ENCODE measurements at places on chromosomes 4 and X.

DNA sequence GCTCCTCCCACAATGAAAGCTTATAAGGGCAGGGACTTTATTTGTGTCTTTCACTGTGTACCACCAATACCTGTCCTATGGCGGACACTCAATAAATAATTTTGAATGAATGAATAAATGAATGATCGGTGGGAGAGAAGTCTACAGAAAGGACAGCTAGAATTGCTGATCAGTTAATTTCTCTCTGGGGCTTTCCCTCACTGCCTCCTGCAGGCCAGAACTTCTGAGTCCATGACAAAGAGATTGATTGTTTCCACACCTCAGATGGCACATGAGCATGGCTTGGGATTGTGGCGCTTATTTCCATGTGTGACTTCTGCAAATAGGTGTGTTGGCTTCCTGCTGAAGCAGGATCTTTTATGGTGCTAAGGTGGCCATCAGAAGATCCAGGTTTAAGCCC lies 6.3 kb downstream of the FAM47E start:
- DNase-seq, result no peak

- DNase-seq, result no peak
Measured at GRCh38 chr4:6221301-6221850, 21.0 kb upstream of the JAKMIP1 start.

DNA sequence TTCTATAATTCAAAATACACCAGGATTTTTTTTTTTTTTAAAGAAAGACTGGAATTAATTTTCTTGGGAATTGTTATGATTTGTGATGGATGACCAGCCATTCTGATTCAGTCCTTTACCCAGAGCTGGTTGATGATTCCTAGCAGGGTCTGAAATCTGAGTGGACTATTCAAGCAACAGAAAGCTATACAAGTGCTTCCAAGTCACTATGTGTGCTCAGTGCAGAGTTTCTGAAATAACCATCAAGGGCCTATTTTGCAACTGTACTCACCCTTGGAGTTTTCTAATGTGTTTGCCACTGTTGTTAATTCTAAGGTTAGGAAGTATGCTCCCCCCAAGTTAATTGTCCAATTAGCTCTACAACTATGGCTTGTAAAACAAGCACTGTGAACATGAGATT lies 137.7 kb upstream of the RAPGEF2 start:
- DNase-seq, result no peak

- no peak for DNase-seq
Measured at GRCh38 chr4:81634766-81635549, 163.3 kb upstream of the RASGEF1B start.

DNA sequence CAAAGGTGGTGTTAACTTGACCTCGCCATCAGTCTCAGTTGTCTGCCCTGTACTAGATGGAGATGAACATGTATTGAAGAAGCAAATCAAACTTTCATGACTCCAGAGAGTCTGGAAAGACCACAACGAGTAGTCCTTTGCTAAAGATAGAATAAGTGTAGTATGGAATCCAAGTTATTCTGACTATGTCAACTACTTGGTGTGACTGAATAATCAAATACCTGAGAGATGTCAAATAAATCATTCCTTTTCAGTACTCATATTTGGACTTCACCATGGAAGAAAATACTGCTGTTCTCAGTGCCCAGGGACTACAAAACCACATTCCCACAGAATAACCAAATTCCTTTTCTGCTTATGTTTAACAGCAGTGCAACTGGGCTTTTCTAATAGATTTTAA lies 161.2 kb upstream of the SPRY1 start:
- DNase-seq, result no peak

DNA sequence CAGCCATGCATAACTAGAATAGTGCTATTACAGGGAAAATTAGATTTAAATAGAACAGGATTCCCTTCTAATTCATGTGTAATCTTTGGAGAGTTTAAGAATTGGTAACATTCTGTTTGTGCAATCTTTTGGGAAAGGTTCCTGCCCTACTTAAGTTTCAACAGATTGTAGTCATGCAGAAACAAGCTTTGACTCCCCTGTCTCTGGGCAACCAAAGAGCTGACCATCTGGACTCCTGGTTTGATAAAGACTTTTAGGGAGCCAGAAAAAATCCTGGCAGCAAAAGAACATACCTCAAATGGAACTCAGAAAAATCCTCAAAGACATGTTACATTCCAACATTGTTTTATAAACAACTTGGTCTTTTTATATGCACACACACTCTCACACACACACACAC lies 191.1 kb upstream of the NEIL3 start:
- DNase-seq, result no peak

DNA sequence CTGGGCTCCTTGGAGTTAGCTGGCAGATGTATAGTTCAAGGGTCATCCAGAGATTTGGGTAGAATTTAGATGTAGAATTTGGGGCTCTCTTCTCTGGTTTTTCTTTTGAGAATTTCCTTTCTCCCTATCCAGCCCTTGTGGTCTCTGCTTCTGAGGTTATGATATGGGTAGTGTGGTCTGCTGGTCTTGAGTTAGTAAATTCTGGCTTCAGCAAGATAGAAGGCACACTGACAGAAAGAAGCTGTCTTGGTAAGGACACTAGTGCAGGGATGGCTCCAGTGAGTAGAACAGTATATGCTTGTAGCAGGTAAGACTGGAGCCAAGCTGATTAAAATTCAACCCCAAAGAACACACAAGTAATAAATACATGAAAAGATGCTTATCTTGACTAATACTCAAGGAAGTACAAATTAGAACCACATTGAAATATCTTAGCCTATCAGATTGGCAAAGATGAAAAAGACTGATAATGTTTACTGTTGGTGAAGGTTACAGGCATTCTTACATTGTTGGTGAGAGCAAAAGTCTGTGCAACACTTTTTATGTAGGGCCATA lies 2.1 kb upstream of the IL9R start:
- no peak for DNase-seq

GRCh38 chrX:701673-702072 lies 71.1 kb downstream of the SHOX start:
- DNase-seq, result no peak

DNA sequence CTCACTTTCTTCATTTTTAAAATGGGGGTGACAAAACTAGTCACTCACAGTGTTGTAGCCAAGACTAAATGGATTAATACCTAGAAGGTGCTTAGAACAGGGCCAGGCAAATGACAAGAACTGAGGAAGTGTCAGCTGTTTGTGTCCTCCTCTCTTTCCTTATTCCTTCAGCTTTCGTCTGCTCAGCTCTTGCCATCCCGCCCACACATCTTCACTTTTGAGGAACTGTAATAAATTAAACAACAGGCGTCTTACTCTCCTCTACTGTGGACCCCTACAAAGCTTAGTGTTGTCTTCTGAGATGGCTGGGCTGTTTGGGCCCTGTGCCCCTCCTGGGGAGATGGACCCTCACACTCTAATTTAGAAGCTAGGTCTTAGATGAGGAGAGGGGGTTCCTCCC lies 2.7 kb downstream of the HPSE start:
- no peak for DNase-seq

GRCh38 chrX:94854251-94854650 lies 1180.2 kb downstream of the FAM133A start:
- DNase-seq, result no peak

GRCh38 chr4:158172261-158173258 lies at the start of gene GASK1B:
Gene GASK1B, minus strand, starts transcription at chr4:158173025. Its CDS starts 1,650 bp downstream, at chr4:158171375.
- DNase-seq, result peak; percentile 75

DNA sequence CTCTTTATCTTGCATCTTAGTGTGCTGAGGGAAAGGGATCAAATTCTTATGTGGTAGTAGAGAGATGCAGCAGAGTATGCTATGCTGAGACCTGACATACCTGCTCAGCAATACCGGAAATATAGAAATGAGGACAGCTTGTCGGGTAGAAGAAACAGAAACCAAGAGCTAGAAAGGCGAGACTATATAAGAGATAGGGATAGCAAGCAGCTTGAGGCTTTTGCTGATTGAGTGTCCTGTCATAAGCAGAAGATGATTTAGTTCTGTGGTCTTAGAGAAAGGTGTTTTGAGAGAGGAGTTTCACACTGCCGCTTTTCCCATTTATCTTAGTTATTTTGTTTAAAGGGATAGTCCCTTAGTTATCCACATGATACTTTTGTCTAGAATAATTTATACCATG lies 31.7 kb downstream of the USP9X start:
- DNase-seq, result no peak

DNA sequence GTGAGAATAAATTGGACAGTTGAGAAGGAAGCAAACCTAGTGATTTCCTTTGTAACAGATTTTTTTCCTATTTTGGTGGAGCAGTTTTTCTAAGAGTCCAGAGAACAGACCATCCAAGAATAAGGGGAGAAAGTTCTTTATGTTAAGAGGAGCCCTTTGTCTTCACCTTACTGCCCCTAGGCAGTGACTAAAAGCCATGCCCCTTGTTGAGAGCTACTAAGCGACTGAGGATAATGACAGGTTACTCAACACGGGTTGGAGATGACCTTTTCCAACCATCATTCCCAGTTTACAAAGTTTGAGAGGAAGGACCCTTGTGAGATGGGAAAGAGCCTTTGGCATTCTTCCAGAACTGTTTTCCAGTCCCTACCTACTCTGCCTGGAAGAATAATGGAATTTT lies 3.2 kb downstream of the CCDC160 start:
- no peak for DNase-seq

GRCh38 chr4:188162698-188163097 lies 23.5 kb downstream of the TRIML1 start:
- no peak for DNase-seq

GRCh38 chr4:158861766-158862165 lies 92.9 kb downstream of the FNIP2 start:
- no peak for DNase-seq

- DNase-seq, result no peak
Measured at GRCh38 chr4:127629371-127629770, 3.4 kb upstream of the INTU start.

DNA sequence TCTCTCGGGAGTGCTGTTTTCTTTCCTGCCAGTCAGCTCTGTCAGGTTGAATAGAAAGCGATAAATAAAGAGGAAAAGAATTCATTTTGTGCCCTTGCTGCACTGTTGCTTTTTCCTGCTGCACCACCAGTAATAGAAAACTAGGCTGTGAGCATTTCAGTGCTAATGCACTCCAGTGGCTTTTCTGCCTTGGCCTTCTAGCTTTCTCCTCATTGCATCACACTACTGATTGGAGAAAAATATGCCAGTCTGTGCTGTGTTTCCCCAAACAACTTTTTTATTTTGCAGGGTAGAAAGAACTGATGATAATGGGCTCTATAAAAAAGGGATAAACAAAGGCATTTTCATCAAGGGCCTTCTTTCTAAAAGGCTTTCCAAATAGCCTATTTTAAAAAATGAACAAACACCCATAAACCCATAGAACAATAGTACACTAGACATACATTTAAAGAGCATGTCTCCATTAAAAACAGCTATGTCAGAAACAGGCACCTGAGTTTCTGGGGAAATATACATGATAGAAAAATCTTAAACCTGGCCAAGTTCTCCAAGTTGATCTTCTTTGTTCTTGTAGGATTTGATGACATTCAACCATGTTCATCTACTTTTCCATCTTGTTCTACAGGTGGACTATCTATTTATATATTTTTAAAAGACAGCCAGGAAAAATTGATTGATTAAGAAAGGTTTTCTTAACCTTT lies 86.3 kb downstream of the GPRIN3 start:
- no peak for DNase-seq

- no peak for DNase-seq
Measured at GRCh38 chrX:120727911-120728310, 98.1 kb upstream of the C1GALT1C1 start.

DNA sequence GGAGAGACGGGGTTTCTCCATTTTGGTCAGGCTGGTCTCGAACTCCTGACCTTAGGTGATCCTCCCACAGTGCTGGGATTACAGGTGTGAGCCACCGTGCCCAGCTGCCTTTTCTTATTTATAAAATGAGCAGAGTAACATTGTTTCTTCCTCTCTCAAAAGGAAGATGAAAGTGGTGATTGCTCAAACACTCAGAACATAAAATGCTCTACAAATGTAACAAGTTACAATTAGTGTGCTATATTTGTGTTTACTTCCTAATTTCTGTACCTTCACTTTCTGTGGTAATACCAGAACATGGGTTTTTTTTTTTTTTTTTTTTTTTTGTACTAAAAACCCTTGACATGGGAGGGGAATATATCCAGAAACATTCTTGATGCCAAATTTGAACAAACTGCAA lies 197.9 kb downstream of the MGST2 start:
- no peak for DNase-seq

- peak; percentile 50 for DNase-seq
Measured at GRCh38 chr4:15778289-15779241, at the start of gene CD38. Gene CD38, plus strand, starts transcription at chr4:15778328. Its CDS starts 87 bp downstream, at chr4:15778415.
